ENCODE measurements at places on chromosomes 12 and 14.

DNA sequence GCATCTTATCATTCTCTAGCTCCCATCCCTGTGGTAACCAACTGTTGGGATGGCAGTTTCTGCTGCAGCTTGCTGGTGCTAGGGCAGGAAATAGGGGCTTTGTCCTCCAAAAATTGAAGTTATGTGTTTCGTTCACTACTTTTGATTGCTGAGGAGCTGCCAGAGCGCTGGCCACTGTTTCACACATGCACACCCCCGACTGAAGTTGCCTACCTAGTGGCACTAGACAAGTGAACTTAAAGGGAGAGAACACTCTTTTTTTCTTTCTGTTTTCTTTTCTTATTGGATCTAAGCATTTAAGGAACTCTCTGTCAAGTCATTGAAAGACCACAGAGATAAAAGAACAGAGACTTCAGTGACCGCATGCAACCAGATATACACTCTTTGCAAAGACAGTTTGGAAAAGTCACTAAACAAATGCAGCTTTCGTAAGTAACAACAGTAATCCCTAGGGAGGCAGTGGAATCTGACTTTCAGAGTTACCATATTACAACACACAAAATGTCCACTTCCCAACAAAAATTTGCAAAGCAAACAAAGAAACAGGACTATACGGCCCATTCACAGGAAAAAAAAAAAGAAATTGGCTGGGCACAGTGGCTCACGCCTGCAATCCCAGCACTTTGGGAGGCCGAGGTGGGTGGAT, 12.0 kb downstream of the TFCP2 start:
- no peaks in the 10 kb centered on the region for H3K27me3 ChIP-seq
- peaks cover 7% of the 10 kb centered on the region for H3K4me1 ChIP-seq
- DNase-seq = no peak
- no peak overlapping the region for H3K4me3 ChIP-seq

DNA sequence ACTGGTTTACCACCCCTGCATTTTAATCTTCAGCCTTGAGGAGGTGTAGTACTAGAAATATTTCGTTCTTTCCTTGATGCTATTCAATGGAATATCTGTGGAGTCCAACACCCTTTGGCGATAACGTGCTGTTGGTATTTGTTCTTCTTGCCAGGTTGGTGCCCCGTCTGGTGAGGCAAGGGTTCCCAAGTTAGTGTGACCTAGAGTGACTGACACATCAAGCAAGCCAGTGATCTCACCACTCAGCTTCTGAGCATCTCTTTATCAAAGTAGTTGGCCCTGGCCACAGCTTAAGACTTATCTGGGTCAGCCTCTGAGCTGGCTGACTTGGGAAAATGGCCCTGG, 60.2 kb downstream of the PLXNC1 start:
- peaks cover 55% of the 10 kb centered on the region for H3K4me1 ChIP-seq
- H3K4me3 ChIP-seq = peak overlapping the region; percentile 51
- DNase-seq = peak; percentile 57
- no peaks in the 10 kb centered on the region for H3K27me3 ChIP-seq
- H3K27ac ChIP-seq = peak overlapping the region; percentile 67
- no peaks in the 10 kb centered on the region for H3K36me3 ChIP-seq

DNA sequence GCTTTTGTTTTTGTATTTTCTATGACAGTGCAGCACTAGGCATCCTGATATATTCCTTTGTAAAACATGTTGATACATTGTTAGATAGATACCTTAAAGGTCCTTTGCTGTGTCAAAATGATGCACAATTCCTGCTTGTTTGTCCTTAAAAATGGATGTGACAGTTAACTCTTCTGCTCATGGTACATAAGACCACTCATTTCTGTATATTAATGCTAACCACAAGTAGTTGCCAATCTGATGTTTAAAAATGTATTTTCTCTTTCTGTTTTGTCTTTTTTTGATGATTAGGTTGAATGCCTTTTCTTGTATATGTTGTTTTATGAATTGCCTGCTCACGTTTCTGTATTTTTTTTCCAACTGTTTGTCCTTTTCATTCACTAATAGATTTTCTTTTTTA, 35.1 kb downstream of the ATF7IP start:
- H3K27me3 ChIP-seq = no peaks in the 10 kb centered on the region
- peak overlapping the region; percentile 32 for H3K4me3 ChIP-seq
- DNase-seq = no peak
- peaks cover 99% of the 10 kb centered on the region for H3K4me1 ChIP-seq

- no peaks in the 10 kb centered on the region for H3K27me3 ChIP-seq
- H3K4me3 ChIP-seq = no peak overlapping the region
- H3K36me3 ChIP-seq = no peaks in the 10 kb centered on the region
- DNase-seq = no peak
- no peaks in the 10 kb centered on the region for H3K4me1 ChIP-seq
These were observed 1687.4 kb upstream of the FLRT2 start for GRCh38 chr14:83842547-83842946.

DNA sequence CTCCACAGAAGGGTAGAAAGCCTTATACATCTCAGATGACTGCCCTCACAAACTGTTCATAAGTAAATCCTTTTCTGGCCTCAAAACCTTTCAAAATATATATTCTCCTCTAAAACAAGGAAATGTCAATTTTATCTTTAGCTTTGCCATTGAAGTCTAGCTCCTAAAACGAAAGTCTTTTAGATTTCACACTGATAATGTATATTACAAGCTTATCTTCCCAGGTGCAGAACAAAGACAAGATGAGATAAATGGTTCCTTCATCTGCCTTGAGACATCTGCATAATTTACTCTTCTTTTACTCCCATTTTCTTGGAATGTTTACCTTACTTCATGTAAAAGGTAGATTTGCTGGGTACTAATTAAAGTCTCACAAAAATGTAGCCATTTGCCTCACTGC, 257.1 kb downstream of the SYT10 start:
- H3K4me1 ChIP-seq = no peaks in the 10 kb centered on the region
- H3K27me3 ChIP-seq = no peaks in the 10 kb centered on the region

GRCh38 chr12:52260361-52261207, 13.9 kb upstream of the KRT86 start:
- no peaks in the 10 kb centered on the region for H3K4me1 ChIP-seq
- H3K27ac ChIP-seq = no peak overlapping the region
- H3K4me3 ChIP-seq = no peak overlapping the region
- no peaks in the 10 kb centered on the region for H3K36me3 ChIP-seq

DNA sequence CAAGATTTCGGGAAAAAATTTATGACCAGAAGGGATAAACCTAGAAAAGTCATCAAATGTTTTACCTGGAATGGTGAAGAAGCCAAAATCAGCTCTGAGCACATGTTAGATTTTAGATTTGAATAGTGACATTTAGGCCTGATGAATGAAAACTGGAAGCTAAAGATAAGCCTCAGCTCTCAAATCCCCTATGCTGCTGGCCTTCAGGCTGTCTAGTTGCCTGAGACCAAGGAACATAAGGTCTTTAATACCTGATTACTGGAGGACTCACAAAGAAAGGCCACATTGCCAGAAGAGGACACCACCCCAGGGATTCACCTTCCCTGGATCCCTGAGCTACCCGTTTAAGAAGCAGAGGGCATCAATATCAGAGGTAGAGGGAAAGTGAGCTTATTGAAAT, 56.6 kb downstream of the BCL2L14 start:
- no peaks in the 10 kb centered on the region for H3K36me3 ChIP-seq
- DNase-seq = no peak
- no peak overlapping the region for H3K4me3 ChIP-seq

- H3K36me3 ChIP-seq = no peaks in the 10 kb centered on the region
- DNase-seq = no peak
- H3K4me3 ChIP-seq = no peak overlapping the region
- H3K27ac ChIP-seq = no peak overlapping the region
- H3K4me1 ChIP-seq = peaks cover 24% of the 10 kb centered on the region
These were observed 35.3 kb downstream of the ETV6 start for GRCh38 chr12:11684811-11685210.

GRCh38 chr12:12845794-12846243, 32.7 kb downstream of the DDX47 start:
- no peaks in the 10 kb centered on the region for H3K36me3 ChIP-seq
- no peaks in the 10 kb centered on the region for H3K27me3 ChIP-seq
- H3K4me3 ChIP-seq = no peak overlapping the region
- DNase-seq = no peak

DNA sequence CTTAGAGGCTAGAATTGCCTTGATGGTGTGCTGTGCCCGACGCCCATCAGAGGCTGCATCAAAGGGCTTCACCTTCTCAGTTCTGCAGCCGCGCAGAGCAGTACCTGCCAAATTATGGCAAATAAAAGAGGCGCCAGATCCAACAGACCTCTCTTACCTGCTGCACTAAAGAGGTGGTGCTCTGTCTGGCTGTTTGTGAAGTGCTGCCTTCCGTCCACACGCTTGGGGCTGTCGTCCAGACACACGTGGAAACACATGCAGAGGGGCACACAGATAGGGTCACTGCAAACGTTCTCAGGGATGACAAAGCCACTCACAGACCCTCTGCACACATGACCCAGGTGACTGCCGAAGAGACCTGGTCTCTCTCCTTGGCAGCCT, 617.5 kb downstream of the VRK1 start:
- H3K27ac ChIP-seq = no peak overlapping the region
- H3K27me3 ChIP-seq = no peaks in the 10 kb centered on the region
- no peak for DNase-seq
- H3K4me1 ChIP-seq = peaks cover 13% of the 10 kb centered on the region

- no peaks in the 10 kb centered on the region for H3K27me3 ChIP-seq
- DNase-seq = peak; percentile 22
- no peaks in the 10 kb centered on the region for H3K4me1 ChIP-seq
- H3K27ac ChIP-seq = no peak overlapping the region
These were observed 17.0 kb downstream of the OR8S1 start for GRCh38 chr12:48542300-48542928.

DNA sequence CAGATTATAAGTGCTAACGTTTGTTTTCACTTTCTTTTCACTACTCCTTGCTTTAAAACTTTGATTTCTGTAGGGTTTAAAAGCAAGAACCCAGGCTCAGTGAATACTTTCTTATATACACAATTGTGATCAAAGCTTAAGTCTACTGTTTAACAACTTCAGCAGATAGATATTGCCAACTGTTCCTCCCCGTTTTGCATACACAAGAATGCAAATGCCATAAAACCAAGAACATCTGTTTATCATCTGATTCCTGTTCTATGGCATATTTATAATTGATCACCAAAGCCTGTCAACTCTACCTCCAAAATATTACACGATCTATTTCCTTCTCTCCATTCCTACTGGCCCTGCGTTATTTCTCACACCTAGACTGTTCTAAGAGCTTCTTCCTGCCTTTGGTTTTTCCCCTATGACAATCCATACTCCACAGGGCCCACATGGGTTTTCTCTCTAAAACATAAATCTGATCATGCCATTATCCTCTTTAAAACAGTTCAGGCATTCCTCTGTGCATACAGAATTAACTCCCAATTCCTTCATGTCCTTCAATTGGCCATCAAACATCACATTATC, 15.9 kb downstream of the MED13L start:
- no peaks in the 10 kb centered on the region for H3K27me3 ChIP-seq
- no peak overlapping the region for H3K27ac ChIP-seq
- no peak for DNase-seq
- no peaks in the 10 kb centered on the region for H3K36me3 ChIP-seq
- peaks cover 88% of the 10 kb centered on the region for H3K4me1 ChIP-seq

- DNase-seq = no peak
- no peak overlapping the region for H3K27ac ChIP-seq
- no peak overlapping the region for H3K4me3 ChIP-seq
- no peaks in the 10 kb centered on the region for H3K4me1 ChIP-seq
- no peaks in the 10 kb centered on the region for H3K27me3 ChIP-seq
These were observed 231.2 kb downstream of the ETNK1 start for GRCh38 chr12:22856178-22856577.

DNA sequence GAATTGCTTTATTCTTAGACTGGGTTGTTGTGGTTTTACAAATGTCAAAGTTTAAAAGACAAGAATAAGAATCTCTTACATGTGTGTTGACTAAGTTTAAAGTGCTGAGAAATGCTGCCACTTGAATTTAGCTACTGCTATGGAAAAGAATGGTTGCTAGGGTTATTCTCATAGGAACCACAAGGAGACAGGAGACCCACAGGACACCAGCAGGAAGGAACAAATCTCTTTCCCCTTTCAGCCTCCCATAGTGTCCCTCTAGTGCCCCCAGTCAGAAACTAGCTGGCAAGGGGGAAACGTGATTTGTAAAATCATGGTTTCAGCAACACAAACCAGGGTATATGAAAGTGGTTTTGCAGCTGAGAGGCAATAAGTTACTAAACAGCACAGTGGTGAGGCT, 102.7 kb downstream of the ST8SIA1 start:
- H3K4me1 ChIP-seq = no peaks in the 10 kb centered on the region
- H3K27ac ChIP-seq = no peak overlapping the region
- H3K27me3 ChIP-seq = no peaks in the 10 kb centered on the region
- no peaks in the 10 kb centered on the region for H3K36me3 ChIP-seq

DNA sequence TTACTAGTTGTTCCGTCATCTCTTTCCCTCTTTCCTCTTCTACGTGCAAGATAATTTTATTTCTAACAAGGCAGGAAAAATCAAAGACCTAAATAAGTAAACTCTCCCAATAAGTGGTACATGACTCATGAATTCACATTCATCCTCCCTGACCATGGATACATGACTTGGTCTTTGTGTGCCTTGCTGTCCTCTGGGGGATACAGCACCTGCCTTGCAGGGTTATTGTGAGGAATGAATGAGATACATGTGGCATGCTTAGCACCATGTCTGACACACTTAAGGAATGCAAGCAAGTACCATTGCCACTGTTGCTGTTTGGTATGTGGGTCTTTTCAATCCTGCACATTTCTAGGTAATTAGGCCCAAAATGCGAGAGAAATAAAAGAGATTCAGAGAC, 208.4 kb downstream of the DPF3 start:
- no peak overlapping the region for H3K27ac ChIP-seq
- no peak overlapping the region for H3K4me3 ChIP-seq
- no peaks in the 10 kb centered on the region for H3K36me3 ChIP-seq
- no peaks in the 10 kb centered on the region for H3K4me1 ChIP-seq

- H3K27ac ChIP-seq = no peak overlapping the region
- DNase-seq = no peak
- H3K36me3 ChIP-seq = no peaks in the 10 kb centered on the region
- H3K27me3 ChIP-seq = no peaks in the 10 kb centered on the region
- no peaks in the 10 kb centered on the region for H3K4me1 ChIP-seq
These were observed 241.4 kb downstream of the BMP4 start for GRCh38 chr14:53715193-53715721.

DNA sequence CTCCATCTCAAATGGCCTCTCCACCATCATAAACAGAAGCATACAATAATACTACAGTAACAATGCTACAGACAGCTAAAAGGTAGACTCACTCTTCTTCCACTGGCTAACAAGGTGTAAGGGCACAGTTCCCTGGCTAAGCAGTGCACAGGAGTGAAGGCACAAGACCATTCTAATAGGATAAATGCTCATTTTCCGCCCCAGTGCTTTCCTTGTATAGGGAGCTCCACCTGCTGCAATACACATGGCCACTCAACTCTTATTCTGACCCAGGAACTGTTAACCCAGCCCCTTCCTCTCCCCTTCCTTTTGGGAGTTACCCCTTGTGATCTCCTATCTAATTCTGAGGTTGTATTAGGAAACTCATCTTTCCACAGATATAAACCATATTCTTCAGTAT, 124.6 kb downstream of the KCNK10 start:
- DNase-seq = no peak
- H3K4me1 ChIP-seq = no peaks in the 10 kb centered on the region
- H3K36me3 ChIP-seq = no peaks in the 10 kb centered on the region
- no peak overlapping the region for H3K27ac ChIP-seq
- peaks cover 8% of the 10 kb centered on the region for H3K27me3 ChIP-seq
- no peak overlapping the region for H3K4me3 ChIP-seq

Data from CD4-positive, alpha-beta memory T cell (primary cell).